Activated T-helper 9 cell treated with anti-CD3 and anti-CD28 coated beads, Interleukin-2, amount 50 U/mL, for 16 hours (primary cell): ENCODE measurements at places on chromosomes 12 and 14.

DNA sequence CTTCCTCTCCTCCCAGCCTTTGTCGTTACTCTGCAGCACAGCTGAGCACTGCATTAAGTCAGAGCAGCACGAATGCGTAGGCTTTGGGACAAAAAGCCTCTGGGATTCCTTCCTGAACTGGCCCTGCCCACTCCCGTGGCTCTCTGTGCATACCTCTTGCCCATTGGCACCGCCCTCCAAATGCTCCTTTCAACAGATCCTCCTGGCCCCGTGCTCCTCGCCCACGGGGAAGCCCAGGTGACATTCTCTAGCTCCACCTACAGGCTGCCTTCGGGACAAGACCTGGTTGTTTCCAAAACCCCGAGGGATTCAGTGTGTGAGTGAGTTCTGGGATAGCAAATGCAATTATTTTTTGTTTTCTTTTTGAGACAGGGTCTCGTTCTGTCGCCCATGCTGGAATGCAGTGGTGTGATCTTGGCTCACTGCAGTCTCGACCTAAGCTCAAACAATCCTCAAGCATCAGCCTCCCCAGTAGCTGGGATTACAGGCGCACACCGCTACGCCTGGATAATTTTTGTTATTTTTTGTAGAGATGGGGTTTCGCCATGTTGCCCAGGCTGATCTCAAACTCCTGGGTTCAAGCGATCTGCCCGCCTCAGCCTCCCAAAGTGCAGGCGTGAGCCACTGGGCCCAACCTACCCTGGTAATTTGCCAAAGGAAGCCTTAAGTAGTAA lies 17.9 kb upstream of the TDRD9 start:
- DNase-seq: peak; percentile 54

GRCh38 chr14:96470331-96470730 lies 31.9 kb upstream of the PAPOLA start:
- no peak for DNase-seq

DNA sequence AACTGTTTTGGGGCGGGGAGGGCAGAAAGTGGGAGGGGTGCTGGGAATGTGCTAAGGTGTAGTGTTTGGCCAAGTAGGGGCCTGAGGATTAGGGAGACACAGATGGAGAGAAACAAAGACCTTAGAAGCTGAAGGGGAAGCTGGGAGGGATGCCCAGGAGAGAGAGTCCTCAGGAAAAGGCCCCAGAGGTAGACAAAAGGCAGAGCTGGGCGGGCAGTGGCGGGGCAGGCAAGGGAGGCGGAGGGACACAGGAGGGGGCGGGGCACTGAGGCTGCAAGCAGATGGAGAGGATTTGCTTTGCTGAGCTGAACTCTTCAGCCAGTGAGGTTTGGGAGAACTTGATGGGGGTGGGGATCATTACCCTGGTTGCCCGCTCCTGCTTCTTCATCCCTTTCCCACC lies 2.8 kb downstream of the PTMS start:
- no peak for DNase-seq

GRCh38 chr12:116236148-116236731 lies 41.3 kb downstream of the MED13L start:
- DNase-seq: no peak

- DNase-seq: no peak
Measured at GRCh38 chr12:88156075-88156654, 14.1 kb downstream of the TMTC3 start.

GRCh38 chr12:125125271-125125670 lies 60.0 kb downstream of the AACS start:
- DNase-seq: no peak

- no peak for DNase-seq
Measured at GRCh38 chr14:79186523-79186922, 1016.4 kb downstream of the NRXN3 start.

DNA sequence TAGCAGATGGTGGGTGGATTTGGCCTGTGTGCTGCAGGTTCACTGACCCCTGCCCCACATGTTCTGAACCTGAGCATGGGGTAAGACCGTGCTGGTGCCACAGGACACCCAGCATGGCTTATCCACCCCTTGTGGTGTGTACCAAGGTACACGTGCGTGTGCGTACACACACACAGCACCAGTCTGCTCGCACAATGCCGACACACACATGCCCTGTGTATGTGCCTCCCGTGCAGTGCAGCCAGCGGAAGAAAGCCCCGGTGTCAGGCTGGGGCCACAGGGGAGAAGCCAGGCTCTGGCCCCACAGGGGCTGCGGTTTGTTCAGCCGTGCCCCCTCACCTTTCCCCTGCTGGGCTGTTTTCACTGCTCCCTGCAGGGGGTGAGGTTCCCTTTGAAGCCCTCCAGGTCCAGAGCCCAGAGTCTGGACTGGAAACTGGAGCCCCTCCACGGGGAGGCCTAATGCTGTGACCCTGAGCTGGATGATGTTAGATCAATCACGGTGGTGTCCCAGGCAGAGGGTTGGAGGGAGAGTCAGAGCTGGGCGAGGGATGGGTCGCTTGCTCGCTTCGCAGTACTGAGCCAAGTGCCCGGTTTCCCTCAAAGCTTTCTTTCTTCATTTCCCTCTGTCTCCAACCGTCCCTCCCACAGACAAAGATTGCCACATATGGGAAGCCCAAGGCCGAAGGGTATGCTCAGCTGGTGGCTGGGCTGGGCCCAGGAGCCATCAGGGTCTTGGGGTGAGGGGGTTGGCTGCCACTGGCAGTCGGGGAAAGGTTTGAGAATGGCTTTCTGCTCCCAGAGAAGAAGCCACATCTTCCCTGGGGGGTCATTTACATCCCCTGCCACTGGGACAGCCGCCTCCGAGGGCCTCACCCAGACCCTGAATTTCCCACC lies 6.2 kb downstream of the DTX1 start:
- DNase-seq: no peak

DNA sequence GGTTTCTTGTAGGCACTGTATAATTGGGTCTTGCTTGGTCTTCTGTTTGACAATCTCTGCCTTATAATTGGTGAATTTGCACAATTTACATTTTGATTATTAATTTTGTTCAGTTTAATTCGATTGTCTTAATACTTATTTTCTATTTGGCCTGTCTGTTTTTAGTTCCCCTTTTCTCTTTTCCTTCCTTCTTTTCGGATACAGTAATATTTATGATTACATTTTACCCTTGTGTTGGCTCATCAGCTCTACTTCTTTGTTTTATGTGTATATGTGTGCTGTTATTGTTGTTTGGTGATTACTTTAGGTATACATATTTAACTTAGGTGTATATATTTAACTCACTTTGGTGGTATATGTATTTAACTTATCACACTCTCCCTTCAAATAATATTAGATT lies 12.8 kb upstream of the BEGAIN start:
- no peak for DNase-seq

DNA sequence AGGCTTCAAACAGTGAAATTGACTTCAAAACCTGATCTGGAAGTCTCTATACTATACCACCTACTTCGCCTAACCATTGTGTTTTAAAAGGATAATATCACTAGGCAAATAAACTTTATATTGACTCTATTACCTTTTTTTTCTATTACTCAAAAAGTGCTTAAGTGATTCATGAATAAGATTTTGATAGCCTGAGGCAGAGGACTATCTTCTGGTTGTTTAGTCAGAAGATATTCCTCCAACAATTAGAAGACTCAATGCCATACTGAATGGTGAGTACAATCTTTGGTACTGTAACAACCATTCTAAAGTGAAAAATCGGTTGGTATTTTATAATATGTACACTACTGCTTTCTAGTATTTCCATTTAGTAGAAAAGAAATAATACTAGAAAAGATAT lies 22.8 kb downstream of the SLC6A15 start:
- no peak for DNase-seq

GRCh38 chr12:16756833-16757555 lies 151.0 kb upstream of the LMO3 start:
- DNase-seq: no peak

DNA sequence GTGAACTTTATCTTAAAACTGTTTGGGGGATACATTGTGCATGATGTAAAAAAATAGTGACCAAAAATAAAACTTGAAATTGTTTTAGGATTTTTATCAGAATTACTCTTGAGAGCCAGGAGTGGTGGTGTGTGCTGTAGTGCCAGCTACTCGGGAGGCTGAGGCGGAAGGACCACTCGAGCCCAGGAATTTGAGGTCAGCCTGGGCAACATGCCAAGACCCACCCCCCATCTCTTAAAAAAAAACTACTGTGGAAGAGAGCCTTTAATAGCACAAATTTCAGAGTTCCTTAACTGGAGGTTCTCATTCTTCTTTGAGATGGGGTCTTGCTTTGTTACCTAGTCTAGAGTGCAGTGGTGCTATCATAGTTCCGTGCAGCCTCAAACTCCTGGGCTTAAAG lies 21.5 kb downstream of the CPSF2 start:
- no peak for DNase-seq

GRCh38 chr14:64773577-64773976 lies 69.4 kb downstream of the PLEKHG3 start:
- no peak for DNase-seq

DNA sequence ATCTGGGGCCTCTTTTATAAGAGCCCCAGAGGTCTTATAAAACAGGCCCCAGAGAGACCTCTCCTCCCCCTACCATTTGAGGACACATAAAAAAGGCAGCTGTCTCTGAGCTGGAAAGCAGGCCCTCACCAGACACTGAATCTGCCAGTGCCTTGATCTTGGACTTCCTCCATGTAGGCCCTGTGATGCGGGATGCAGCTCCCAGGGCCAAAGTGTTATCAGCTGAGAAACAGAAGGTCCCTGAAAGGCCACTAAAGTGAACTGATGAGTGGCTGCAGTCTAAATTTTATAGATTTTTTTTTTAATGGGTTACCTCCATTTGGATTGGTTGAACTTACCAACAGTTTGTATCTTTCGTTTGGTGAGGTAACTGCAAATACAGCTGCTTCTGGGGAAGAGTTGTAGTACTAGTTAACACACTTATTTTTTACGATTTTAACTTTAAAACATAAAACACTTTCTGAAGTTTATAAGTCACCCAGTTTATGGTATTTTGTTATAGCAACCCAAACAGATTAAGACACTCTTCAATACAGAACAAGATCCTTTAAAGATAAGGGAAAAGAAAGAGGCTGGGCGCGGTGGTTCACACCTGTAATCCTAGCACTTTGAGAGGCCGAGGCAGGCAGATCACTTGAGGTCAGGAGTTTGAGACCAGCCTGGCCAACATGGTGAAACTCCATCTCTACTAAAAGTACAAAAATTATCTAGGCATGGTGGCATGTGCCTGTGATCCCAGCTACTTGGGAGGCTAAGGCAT lies 5.6 kb upstream of the GUCY2C start:
- DNase-seq: no peak

- no peak for DNase-seq
Measured at GRCh38 chr12:65595016-65595560, 229.2 kb upstream of the HMGA2 start.

- DNase-seq: no peak
Measured at GRCh38 chr14:102103062-102103695, 16.3 kb upstream of the HSP90AA1 start.

DNA sequence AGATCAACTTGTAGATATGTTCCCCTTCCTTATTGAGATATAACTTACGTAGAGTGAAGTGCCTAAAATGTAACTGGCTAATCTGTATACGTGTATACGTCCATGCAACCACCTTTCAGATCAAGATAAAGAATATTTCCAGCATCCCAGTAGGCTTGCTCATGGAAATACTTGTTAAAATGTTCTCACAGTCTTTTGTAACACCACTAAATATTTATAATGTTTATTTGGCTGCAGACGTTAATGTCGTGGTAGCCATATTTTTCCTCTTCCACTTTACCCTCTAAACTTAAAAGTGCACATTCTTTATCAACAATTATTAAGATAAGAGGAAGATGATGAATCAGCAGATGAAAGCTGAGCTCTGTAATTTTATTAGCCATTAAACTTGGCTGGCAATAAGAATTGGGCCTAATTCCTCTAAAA lies 447.4 kb downstream of the AEBP2 start:
- DNase-seq: no peak

GRCh38 chr12:67531051-67531450 lies 117.5 kb upstream of the DYRK2 start:
- no peak for DNase-seq

- DNase-seq: no peak
Measured at GRCh38 chr12:3034067-3034750, 43.0 kb upstream of the TSPAN9 start.

GRCh38 chr14:70942342-70942706 lies 35.1 kb downstream of the PCNX1 start:
- DNase-seq: no peak

DNA sequence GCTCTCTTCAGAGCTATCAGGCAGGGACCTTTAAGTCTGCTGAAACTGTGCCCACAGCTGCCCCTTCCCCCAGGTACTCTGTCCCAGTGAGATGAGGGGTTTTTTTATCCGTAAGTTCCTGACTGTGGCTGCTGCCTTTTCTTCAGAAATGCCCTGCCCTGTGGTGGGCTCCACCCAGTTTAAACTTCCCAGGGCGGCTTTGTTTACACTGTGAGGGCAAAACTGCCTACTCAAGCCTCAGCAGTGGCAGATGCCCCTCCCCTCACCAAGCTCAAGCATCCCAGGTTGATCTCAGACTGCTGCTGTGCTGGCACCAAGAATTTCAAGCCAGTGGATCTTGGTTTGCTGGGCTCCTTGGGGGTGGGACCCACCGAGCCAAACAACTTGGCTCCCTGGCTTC lies 46.9 kb upstream of the SLC16A7 start:
- no peak for DNase-seq

GRCh38 chr14:95664546-95664945 lies 21.7 kb upstream of the TCL1B start:
- no peak for DNase-seq

- no peak for DNase-seq
Measured at GRCh38 chr14:53327716-53328115, 174.6 kb upstream of the DDHD1 start.

- DNase-seq: no peak
Measured at GRCh38 chr12:85484387-85484786, 204.4 kb downstream of the ALX1 start.

- DNase-seq: peak; percentile 29
Measured at GRCh38 chr14:61322011-61322798, 826 bp downstream of the PRKCH start.

DNA sequence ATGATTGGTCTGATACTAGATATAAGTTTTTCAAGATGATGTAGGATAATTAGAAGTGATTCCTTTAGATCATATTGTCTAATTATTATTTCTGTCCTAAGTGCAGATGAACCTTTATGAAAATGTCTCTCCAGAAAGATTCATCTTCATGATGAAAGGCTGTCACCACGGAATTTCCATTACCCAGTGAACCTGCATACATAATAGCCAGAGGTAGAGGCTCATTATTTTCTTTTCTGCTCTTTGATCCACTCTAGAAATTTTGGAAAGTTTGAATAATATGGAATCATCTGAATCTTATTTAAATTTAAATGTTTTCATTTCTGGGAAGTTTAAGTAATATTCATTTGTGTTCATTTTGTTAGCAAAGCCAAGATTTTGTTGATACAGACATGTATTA lies 137.1 kb upstream of the ATP2B1 start:
- DNase-seq: no peak
